NCI-H774 (cell line): ENCODE measurements at places on chromosomes 12 and 14.

- DNase-seq, result no peak
These were observed 106.2 kb downstream of the ANO4 start for GRCh38 chr12:100900808-100901207.

GRCh38 chr14:73026243-73026844, 562 bp downstream of the ZFYVE1 start:
- DNase-seq, result no peak

- DNase-seq, result peak; percentile 25
These were observed 23.1 kb upstream of the KCNK10 start for GRCh38 chr14:88346048-88346639.

GRCh38 chr12:91021076-91021475, 16.3 kb upstream of the EPYC start:
- DNase-seq, result no peak

DNA sequence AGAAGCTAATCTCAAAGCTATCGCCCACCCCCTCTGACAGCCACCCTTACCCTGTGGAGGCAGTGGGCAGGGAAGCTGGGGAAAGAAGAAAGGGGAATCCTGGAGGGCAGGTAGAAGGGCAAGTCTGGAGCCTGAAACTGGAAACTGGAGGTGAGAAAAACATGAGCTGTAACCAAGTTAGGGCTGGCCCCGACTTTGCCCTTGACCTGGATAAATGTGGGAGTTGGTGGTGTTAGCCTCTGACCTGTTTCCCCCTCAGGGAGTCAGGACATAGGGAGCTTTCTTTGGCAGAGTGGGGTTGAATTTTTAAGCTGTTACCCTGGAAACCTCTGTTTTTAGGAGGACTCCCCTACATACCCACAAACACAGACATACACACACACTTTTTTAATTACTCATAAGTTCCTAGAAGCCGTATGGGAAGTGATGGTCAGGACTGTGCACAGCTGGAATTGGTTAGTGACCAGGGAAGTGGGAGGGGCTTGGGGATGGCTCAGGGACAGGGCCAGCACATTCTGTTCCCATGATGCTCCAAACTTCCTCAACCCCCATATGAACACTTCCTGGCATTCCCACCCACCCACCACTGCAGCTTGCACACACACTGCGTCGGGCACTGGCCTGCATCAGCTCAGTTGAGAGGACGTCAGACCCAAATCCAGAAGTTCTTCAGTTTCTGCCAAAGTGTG, 5.0 kb upstream of the MMP19 start:
- DNase-seq, result no peak

- DNase-seq, result no peak
These were observed 179.2 kb upstream of the PDE3A start for GRCh38 chr12:20188930-20189653.

DNA sequence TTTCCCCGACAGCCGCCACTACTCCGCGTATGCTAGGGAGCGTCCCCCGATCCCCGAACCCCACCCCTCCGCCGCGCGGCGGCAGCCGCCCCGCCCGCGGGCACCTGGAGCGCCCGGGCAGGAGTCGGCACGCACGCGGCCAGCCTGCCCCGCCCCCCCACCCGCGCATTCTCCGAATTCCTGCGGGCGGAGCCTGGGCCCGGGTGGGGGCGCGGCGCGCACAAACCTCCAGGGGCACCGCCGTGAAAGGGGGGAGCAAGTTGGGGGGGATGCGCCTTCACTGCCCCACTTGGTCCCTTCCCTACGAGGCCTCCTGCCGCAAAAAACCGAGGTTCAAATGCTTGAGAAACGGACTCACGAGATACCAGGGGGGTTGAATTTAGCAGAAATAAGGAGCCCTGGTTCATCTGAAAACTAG, 1.7 kb downstream of the AJUBA start:
- no peak for DNase-seq

DNA sequence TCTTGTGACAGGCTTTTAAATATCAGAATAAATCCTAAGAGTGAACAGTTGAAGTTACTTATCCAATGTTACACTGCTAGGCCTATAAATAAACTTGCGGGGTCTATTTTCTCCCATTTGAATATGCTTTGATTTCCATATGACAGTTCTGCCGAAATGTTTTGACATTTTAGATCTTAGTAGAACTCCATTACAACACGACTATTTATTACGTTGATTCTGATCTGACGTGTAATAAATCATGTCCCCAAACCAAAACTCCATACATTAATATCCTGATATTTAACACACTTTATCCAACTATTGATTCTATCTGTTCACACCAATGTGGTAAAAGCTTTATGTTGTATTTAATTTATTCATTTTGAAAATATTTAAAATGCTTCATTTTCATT, 16.1 kb upstream of the NEMF start:
- no peak for DNase-seq

DNA sequence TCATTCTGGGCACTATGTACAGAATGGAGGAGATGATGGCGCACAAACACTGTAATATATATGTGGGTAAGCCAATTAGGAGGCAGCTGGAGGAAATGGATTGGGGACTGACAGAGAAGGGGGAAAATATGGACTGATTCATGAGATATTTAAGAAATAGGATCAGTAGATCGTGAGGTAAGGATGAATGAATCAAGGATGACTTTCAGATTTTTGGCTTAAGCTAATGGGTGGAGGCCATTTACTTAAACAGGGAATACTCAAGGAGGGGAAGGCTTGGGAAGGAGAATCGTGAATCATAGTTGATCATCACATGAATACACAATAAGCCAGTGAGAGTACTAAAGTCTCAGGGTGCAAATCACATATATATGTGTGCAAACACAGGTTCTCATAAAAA, 11.2 kb upstream of the GNPNAT1 start:
- no peak for DNase-seq

GRCh38 chr12:123829561-123829960, 67.5 kb downstream of the DNAH10 start:
- DNase-seq, result no peak

DNA sequence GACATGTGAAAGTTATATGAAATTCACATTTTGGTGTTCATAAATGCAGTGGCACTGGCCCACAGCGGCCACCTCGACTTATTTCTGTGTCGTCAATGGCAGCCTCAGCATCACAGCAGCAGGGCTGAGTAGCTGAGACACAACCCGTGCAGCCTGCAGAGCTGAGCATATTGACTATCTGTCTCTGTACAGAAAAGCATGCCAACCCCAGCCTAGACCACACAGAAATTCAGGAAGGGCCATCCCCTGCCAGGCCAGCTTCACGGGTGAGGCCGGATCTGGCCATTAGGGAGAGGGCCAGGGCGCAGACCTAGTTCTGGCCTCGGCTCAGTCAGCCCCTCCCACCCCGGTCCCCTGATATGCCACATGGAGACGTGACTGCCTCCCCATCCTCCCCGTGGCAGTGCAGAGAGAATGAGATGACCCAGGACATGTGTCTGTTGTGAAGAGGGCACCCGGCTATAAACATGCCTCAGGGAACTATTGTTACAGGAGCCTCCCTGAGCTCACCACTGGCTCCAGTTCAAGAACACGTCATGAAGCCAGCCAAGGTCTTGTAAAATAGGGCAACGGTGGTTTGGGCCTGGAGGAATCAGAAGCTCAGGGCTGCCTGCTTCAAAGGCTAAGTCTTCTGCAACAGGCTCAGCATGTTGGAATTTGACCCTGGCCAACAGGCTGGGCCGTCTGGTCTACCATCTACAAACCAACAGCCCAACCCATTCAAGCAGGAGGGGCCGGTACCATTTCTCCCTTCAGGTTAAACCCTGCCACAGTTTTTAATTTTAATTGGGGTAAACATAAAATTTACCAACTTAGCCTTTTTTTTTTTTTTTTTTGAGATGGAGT, 25.5 kb downstream of the SCARB1 start:
- peak; percentile 72 for DNase-seq

- DNase-seq, result no peak
These were observed 33.3 kb downstream of the ATP2A2 start for GRCh38 chr12:110314308-110314707.

DNA sequence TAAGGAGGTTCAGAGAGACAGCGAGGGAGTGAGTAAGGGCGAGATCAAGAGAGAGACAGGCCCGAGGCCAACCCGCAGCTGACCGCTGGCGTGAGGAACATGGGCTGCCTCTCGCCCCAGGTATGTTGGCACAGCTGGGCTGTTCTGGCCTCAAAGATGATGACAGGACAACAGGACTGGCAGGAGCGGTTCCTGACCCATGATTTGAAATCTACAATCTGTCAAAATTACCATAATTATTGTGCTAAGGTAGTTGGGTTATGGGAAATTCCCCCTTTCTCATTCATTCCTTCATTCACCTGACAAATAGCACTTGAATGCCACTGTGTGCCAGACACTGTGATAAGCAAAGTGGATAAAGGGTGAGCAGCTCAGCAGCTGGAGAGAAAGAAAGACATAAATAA, 5.1 kb upstream of the ENDOU start:
- peak; percentile 62 for DNase-seq

- DNase-seq, result no peak
These were observed 164.9 kb downstream of the TTC7B start for GRCh38 chr14:90651271-90651804.

DNA sequence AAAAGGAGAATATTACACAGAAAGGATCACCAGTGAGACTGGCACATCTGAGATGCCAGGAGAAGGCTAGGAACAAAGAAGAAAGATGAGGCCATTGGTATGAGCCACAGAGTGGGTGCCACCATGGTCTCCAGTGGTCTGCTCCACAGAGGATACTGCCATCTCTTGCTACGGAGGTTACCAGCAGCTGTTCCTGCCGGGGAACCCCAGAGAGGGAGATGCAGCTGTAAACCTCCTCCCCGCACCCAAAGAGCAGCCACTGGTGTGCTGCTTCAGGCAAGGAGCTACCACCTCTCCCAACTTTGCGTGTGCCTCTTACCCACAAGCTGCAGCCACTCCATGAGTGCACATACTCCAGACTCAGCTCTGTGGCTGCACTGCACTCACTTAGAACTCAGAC, 201.5 kb upstream of the RTL1 start:
- DNase-seq, result no peak

- no peak for DNase-seq
These were observed 162.1 kb upstream of the NTF3 start for GRCh38 chr12:5269846-5270245.

GRCh38 chr12:129937426-129937825, 33.6 kb upstream of the TMEM132D start:
- DNase-seq, result no peak

- DNase-seq, result no peak
These were observed 188.6 kb downstream of the EGLN3 start for GRCh38 chr14:33762161-33762851.

- no peak for DNase-seq
These were observed 162.7 kb downstream of the PRKCH start for GRCh38 chr14:61484031-61484430.

GRCh38 chr14:32508281-32508680, 179.2 kb downstream of the AKAP6 start:
- no peak for DNase-seq

- no peak for DNase-seq
These were observed 26.7 kb upstream of the UBC start for GRCh38 chr12:124941170-124941527.

- no peak for DNase-seq
These were observed 30.7 kb downstream of the VWF start for GRCh38 chr12:6093764-6094163.

GRCh38 chr14:86639146-86639545, 1109.2 kb downstream of the FLRT2 start:
- no peak for DNase-seq

GRCh38 chr14:105426416-105427130, 6.9 kb downstream of the MTA1 start:
- DNase-seq, result no peak

- no peak for DNase-seq
These were observed 91.7 kb upstream of the MAX start for GRCh38 chr14:65193916-65194590.

- DNase-seq, result no peak
These were observed 216.8 kb downstream of the PPFIA2 start for GRCh38 chr12:81542065-81543010.

GRCh38 chr14:55103971-55104954, 24.8 kb upstream of the LGALS3 start:
- DNase-seq, result no peak

DNA sequence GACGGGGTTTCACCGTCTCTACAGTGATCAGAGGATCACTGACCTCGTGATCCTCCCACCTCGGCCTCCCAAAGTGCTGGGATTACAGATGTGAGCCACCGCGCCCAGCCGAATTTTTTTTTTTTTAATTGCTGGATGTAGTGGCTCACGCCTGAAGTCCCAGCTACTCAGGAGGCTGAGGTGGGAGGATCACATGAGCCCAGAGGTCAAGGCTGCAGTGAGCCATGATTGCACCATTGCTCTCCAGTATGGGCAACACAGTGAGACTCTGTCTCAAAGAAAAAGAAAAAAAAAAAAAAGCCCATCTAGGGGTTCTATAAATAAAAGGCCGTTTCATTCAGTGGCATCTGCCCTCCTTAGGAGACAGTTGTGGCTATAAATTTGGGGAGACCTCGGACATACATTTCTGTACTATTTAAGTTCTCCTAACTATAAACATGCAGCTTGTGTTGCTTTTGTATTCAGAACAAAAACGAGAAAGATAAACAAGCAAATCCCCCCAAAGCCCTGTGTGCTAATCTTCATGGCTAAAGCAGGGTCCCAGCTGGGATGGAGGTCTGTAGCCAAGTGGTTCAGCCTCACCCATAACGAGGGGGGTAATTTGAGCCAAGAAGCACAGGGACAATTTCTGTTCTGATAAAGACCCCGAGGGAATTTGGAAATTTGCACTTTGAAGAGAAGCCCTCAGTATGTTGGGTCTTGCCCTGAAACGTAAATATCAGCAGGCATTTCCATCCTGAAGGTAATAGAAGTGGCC, 35.0 kb upstream of the BCL7A start:
- DNase-seq, result no peak

GRCh38 chr14:21399311-21399870, 15.6 kb upstream of the SUPT16H start:
- DNase-seq, result no peak

DNA sequence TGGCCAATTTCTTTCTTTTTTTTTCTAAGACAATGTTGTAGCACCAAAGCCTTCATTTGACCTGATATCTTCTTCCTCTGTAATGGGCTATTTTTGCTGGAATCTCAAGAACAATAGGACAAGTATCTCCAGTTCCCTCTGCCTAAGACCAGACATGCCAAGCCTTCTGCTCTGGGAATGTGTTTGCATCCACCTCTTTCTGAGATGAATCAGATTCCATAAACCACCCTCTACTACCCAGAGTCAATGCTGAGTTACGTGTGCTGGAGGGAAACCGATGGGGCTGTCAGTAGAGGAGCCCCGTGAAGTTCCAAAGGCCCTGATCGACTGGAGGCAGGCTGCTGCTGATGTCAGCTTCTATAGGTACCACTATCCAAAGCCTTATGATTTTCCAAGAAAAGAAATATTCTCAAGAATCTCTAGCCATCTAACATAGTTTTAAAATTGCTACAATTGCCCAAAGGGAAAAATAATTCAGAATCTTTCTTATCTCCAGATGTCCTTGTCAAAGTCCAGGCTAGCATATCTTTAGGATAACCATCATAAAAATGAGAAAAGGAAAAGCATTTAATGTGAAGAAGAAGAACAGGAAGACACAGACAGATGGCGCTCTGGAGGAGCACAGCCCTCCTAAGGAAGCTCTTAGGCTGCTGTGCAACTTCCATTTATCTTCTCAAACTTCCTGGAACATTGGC, 101.9 kb downstream of the SLC8A3 start:
- peak; percentile 3 for DNase-seq
